ENCODE measurements at places on chromosomes 16 and 17. TPM values are rescaled to one million over a fixed set of nuclear protein-coding genes. Genes with fewer than 3 reads are reported as not detected.

SUZ12 gene
- 21.7 TPM for total RNA-seq

KRTAP2-1 gene
- total RNA-seq: not detected

ZNF688 gene
- total RNA-seq: 123 TPM

DNA sequence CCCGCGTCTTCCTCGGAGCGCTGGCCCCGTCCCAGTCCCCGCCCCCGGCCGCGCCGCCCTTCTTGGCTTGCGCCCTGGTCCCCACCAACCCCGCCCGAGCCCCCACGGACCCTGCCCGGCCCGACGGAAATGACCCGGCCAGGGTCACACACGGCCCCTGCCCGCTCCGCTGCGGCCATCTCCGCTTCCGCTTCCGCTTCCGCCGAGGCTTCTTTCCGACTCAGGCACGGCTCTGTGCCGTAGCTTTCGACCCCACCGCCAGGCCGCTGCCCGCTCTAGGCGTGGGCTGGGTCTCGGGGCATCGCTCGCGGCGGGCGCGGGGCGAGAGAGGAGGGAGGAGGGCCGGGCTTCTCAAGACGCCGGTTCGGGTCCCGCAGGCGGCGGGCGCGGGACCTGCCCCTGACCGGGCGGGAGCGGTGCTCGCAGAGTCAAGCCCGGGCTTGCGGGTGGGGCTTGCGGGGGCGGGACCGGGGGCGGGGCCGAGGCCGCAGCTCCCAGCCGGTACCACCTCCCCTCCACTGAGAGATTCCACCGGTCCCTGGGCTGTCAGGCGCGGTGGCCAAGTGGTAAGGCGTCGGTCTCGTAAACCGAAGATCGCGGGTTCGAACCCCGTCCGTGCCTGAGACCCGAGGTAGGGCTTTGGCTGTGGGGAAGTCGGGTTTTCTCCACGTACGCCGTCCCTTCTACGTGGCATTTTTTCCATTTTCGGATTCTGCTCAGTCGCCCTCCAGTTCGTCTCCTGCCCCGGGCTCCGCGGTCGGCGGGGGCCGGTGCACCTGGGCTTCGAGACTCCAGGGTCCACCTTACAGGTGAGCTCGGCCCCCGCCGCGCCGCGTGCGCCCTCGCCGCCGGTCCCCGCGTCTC lies 158.3 kb downstream of the RAB11FIP4 start:
- H3K27ac ChIP-seq: peak overlapping the region; percentile 93
- H3K4me3 ChIP-seq: peak overlapping the region; percentile 83
- peak; percentile 96 for DNase-seq
- no peaks in the 10 kb centered on the region for H3K27me3 ChIP-seq
- no peaks in the 10 kb centered on the region for H3K36me3 ChIP-seq
- H3K4me1 ChIP-seq: peaks cover 15% of the 10 kb centered on the region

- peak overlapping the region; percentile 91 for H3K27ac ChIP-seq
- H3K36me3 ChIP-seq: no peaks in the 10 kb centered on the region
- H3K27me3 ChIP-seq: peaks cover 6% of the 10 kb centered on the region
- H3K4me1 ChIP-seq: peaks cover 51% of the 10 kb centered on the region
Measured at GRCh38 chr17:63447471-63448009, 1.4 kb upstream of the CYB561 start.

- peak overlapping the region; percentile 41 for H3K4me3 ChIP-seq
- H3K27me3 ChIP-seq: peaks cover 33% of the 10 kb centered on the region
- no peaks in the 10 kb centered on the region for H3K36me3 ChIP-seq
- DNase-seq: peak; percentile 38
- no peak overlapping the region for H3K27ac ChIP-seq
Measured at GRCh38 chr17:39225959-39226683, 376 bp upstream of the STAC2 start.

DNA sequence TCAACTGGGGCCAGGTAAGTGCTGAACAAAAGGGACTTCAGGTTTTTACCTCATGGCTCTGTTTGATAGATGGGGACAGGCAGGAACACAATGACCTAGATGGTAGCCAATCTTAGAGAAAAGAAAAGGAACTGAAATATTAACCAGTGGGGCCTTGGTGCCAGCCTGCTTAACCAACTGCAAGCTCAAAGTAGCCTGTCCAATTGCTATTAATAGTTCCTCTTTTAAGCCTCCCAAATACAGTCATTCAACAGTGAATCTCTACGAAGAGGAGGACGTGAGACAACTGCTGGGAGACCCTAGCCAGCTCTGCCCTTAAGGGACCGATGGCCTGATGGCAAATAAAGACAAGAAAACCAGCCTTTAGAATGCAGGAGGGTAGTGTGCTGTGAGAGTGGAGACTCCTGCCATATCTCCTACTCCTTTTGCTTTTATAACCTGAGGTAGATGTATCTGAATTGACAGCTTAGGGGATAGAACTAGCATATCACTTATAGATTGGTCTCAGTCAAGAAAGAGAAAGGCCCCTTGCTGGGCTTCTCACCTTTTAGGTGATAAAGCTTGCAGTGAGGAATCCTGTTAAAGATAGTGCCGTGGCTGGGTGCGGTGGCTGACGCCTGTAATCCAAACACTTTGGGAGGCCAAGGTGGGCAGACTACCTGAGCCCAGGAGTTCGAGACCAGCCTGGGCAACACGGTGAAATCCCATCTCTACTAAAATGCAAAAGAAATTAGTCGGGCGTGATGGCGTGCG lies 28.3 kb downstream of the ARSG start:
- no peaks in the 10 kb centered on the region for H3K36me3 ChIP-seq
- H3K4me3 ChIP-seq: no peak overlapping the region
- no peaks in the 10 kb centered on the region for H3K27me3 ChIP-seq
- no peak for DNase-seq
- H3K27ac ChIP-seq: no peak overlapping the region
- H3K4me1 ChIP-seq: no peaks in the 10 kb centered on the region

- H3K27ac ChIP-seq: no peak overlapping the region
- H3K27me3 ChIP-seq: no peaks in the 10 kb centered on the region
- no peaks in the 10 kb centered on the region for H3K36me3 ChIP-seq
- no peak overlapping the region for H3K4me3 ChIP-seq
- H3K4me1 ChIP-seq: peaks cover under 1% of the 10 kb centered on the region
Measured at GRCh38 chr17:3744014-3744413, 20.3 kb downstream of the HASPIN start.

DNA sequence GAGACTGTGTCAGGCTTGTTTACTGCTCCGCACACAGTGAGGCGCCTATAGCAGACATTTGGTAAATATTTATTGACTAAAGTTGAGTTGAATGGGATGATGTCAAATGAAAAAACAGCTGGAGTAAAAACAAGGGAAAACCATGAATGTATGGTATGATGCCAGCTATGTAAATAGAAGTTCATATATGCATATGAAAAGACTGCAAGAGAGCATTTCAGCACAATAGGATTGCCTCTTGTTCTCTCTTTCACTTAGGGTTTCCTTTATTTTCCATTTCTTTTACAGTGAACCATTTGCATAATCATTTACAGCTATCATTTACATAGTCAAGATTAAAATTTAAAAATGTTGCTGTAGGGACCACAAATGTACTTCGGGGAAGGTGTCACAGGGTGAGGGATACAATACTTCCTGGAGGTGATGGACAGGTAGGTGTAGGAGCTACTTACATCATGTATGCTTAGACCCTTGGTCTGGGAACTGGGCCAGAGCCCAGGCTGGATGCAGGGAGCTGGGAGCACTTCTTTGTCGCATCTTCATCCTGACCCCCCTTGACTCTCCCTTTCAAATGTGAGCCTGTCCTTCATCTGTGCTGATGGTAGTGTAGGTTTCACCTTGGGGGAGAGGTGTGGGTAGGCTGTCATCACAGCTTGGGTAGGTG lies 113.3 kb downstream of the UTP18 start:
- H3K4me3 ChIP-seq: no peak overlapping the region
- no peaks in the 10 kb centered on the region for H3K36me3 ChIP-seq
- no peak overlapping the region for H3K27ac ChIP-seq
- no peaks in the 10 kb centered on the region for H3K27me3 ChIP-seq
- no peaks in the 10 kb centered on the region for H3K4me1 ChIP-seq

- no peaks in the 10 kb centered on the region for H3K4me1 ChIP-seq
- no peak overlapping the region for H3K4me3 ChIP-seq
Measured at GRCh38 chr17:40922239-40922638, 15.2 kb downstream of the KRT23 start.

Measured in stomach (tissue), 19 donors.